ENCODE measurements at places on chromosomes 12 and 14. TPM values are rescaled to one million over a fixed set of nuclear protein-coding genes. Genes with fewer than 3 reads are reported as not detected.

Gene SPRYD4
- 4.4 TPM for total RNA-seq

Gene PZP
- total RNA-seq = not detected

Gene SVOP
- 0.03 TPM for total RNA-seq

Gene DPF3
- total RNA-seq = not detected

- DNase-seq = no peak
Observed at GRCh38 chr14:77018785-77019184, 9.7 kb downstream of the IRF2BPL start.

- no peak for DNase-seq
Observed at GRCh38 chr12:64691795-64692583, 67.2 kb downstream of the GNS start.

- no peak for DNase-seq
Observed at GRCh38 chr14:39472078-39472477, 39.8 kb upstream of the FBXO33 start.

DNA sequence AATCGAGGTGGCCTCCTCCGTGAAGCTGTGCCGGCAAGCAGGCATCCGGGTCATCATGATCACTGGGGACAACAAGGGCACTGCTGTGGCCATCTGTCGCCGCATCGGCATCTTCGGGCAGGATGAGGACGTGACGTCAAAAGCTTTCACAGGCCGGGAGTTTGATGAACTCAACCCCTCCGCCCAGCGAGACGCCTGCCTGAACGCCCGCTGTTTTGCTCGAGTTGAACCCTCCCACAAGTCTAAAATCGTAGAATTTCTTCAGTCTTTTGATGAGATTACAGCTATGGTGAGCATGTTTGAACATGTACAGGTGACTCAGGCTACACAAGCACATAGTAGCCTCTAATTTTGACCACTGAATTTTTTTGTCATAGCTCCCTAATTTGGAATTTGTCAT lies 59.7 kb downstream of the ATP2A2 start:
- no peak for DNase-seq

- DNase-seq = no peak
Observed at GRCh38 chr14:51626185-51626584, 25.5 kb upstream of the FRMD6 start.

DNA sequence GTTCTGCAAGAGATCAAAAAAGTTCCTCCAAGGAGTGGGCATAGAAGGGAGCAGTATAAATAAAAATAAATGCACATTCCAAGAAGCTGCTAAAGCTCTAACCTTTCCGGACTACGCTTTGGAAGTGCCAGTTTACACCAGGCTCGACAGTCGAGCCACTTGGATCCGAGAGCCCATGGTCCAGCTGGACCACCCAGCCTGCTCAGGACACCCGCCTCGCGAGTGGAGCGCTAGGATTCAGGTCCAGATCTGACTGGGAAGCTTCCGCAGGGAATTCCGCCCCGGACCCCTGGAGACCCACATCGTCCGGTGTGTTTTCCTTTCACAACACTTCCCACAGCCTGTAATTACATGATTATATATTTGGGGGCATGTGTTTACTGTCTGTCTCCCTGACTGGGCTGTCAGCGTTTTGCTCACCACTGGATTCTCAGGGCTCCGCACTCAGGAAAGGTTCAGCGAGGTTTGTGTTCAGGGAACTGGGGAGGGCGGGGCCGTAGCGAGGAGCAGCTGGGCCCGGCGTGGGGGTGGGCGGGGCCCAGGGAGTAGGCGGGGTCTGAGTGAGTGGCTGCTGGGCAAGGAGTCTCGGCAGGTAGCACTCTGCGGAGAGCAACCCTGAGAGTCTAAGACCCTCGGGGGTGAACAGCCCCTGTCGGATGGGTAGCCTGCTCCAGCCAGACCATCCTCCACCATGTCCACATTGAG lies 52.3 kb upstream of the TMEM263 start:
- peak; percentile 60 for DNase-seq

DNA sequence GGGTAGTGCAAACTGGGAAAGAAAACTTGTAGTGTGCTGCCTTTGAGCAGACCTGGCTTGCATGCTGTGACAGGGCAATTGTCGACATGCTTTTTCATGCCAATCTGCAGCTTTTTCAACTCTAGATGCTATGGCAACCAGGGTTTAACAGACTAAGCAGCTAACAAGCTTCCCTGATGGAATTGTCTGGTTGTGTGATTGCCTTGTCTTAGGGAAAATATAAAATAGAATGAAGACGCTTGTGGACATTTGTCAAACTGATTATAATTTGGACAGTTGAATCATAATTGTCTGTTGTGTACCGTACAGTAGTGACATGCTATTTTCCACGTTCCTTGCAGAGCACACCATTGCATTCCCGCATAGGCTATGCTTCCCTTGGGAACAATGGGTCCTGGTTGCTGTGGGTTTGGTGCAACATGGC lies 113.0 kb downstream of the FOXG1 start:
- no peak for DNase-seq

DNA sequence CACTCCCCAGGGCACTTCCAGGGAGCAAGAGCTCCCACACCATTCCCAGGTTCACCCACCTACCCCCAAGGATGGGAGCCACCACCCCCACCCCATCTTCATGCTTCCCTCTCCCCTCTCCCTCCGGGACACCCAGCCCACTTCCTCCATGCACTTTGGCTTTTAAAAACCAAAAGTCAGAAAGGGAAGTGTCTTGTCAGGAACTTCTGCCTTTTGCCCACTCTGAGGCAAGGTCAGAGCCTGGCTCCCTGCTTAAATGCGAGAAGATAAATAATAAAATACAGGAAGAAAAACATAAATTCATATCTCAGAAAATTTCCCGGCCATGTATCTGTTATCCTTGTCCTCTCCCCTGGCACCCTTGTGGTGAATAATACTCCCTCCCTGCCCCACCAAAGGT lies 81.6 kb downstream of the PTGER2 start:
- no peak for DNase-seq

GRCh38 chr12:96235484-96235826 lies 41.3 kb downstream of the ELK3 start:
- no peak for DNase-seq

- DNase-seq = no peak
Observed at GRCh38 chr12:13104409-13104808, 942 bp upstream of the GSG1 start.

DNA sequence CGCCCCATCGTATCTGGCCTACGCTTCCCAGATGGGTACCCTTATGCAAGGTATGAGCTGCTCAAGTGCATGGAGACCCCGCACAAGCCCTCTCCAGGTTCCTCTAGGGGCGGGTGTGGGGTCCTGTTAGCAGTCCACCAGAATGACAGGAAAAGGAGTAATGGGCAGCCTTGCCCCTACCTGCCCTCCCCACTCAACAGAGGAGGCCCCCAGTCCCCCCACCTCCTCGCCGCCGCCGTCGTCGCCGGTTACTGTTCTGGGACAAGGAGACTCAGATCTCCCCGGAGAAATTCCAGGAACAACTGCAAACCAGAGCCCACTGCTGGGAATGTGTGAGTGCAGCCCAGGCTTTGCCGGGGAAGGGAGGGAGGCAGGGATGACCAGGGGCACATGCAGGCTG lies 6.0 kb downstream of the REC8 start:
- no peak for DNase-seq

DNA sequence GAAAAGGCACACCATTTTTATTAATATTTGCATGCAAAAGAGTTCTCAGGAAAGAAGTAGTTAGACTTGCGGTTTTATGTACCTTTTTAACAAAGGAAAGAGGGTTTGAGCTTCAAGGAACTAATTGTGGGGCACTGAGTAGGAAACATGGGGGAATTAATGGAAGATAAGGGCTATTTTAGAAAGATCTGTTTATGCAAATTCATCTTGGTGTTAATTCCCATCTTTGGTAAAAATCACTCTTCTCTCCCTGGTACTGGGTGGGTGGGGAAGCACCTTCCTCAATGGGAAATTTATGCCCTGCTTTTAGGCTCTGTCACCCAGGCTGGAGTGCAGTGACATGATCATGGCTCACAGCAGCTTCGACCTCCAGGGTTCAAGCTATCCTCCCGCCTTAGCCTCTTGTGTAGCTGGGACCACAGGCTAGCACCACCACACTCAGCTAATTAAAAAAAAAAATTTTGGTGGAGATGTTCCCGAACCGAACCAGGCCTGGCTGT lies 30.1 kb upstream of the RESF1 start:
- DNase-seq = no peak

DNA sequence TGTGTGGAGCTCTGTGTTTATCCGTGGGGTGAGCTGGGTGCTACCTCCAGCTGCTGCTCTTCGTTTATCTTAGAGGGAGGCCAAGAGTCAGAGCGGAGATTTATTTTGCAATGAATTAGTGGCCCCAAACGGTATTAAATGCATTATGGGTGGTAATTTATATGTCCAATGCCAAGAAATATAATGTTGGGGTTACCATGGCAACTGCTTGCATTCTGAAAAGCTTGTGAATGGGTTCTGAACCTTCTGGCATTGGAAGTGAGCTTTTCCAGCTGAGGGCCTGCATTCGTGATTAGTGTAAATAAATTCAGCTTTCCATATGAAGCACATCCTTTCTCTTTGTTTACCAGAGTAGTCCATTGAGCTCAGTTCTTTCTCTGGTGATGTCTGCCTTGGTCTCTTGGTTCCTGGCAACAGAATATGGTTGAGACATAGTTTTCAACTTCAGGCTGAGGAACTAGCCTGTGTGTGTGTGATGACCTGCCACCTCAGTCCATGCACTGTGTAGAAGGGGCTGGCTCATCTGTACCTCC lies 51.8 kb downstream of the TRAF3 start:
- no peak for DNase-seq

Measured in HT-29 (cell line).